ENCODE measurements at places on chromosomes 3 and 15. TPM values are rescaled to one million over a fixed set of nuclear protein-coding genes. Genes with fewer than 3 reads are reported as not detected.
A peak's percentile ranks its signal among the peaks of the same experiment; 100 is the strongest.

GRCh38 chr15:68543165-68544008 lies 35.4 kb upstream of the CORO2B start:
- H3K36me3 ChIP-seq, result no peaks in the 10 kb centered on the region
- no peak overlapping the region for H3K27ac ChIP-seq
- H3K4me1 ChIP-seq, result peaks cover 5% of the 10 kb centered on the region
- no peaks in the 10 kb centered on the region for H3K27me3 ChIP-seq
- peak; percentile 73 for DNase-seq

DNA sequence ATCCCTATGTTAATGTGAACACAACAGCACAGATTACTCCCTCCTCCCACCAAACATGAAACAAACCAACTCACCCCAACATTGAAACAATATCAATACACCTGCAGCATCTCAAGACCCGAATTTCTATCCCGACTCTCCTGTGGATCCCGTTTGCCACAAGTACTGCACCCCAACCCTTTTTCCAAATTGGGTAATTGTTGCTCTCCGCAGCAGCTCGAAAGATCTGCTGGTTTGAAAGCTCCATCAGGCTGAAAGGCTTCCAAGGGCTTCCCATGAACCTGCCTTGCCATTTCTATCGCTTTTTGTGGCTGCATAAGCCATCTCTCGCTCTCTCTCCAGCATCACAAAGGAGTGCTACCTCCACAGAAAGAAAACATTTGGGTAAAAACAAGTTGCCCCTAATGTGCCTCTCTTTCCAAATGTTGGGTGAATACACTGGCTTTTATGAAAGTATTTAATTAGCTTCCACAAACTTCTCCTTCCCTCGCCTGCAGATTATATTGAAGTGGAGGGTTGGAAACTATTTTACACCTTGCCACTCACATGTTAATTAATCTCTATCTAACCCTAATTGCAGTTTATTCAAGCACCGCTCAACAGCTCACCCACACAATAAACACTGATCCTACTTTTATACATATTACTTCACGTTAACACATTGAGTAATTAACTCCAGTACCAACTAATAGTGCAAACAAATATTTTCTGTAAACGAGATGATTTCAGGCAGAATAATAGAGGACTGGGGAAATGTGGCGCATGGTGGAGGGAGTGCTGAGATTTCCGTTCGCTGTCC lies 2.5 kb upstream of the FEZF2 start:
- DNase-seq, result no peak
- H3K4me1 ChIP-seq, result no peaks in the 10 kb centered on the region
- H3K27me3 ChIP-seq, result no peaks in the 10 kb centered on the region
- no peak overlapping the region for H3K27ac ChIP-seq
- no peaks in the 10 kb centered on the region for H3K36me3 ChIP-seq

DNA sequence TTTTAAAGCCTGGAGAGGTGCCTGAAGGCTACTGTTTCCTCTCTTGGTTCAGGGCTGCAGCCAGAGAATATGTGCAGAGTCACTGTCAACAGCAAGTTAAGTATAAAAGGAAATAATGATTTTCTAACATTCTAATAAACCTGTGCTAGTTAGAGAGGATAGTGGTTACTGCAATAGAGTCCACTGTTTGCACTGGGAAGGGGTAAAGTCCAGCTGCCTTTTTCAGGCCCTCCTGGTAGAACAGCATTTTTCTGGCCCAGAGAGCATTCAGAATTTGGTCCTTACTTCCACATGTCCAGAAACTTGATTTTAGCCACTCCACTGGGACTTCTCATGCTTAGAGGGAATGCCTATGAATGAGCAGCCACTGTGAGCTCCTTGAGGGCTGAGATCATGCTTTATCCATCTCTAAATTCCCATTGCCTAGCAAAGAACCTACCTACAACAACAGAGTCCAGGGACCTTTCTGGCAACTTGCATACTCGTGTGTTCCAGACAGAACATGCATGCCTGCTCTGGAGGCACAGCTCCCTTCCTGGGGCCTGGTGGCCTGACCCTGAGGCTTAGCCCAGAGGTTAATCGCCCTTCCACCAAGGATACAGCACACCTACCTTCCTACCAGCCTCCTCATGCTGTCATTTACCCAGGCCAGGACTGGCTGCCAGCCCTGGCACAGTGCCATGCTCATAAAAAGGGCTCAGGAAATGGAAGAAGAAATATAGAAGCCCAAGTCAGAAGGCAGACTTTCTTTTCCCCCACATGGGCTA lies 50.3 kb upstream of the ATP13A3 start:
- H3K36me3 ChIP-seq, result no peaks in the 10 kb centered on the region
- peak; percentile 66 for DNase-seq
- H3K4me1 ChIP-seq, result peaks cover 3% of the 10 kb centered on the region
- H3K27me3 ChIP-seq, result no peaks in the 10 kb centered on the region

The FBXO40 gene
- total RNA-seq, result not detected

The KLHL40 gene
- not detected for total RNA-seq

Measured in aorta (tissue), 5 donors.